ENCODE measurements at places on chromosomes 4 and X. TPM values are rescaled to one million over a fixed set of nuclear protein-coding genes. Genes with fewer than 3 reads are reported as not detected.

The SLC10A3 gene
- 30.2 TPM for total RNA-seq

The TKTL2 gene
- total RNA-seq, result not detected

The HPSE gene
- total RNA-seq, result 1.6 TPM

DNA sequence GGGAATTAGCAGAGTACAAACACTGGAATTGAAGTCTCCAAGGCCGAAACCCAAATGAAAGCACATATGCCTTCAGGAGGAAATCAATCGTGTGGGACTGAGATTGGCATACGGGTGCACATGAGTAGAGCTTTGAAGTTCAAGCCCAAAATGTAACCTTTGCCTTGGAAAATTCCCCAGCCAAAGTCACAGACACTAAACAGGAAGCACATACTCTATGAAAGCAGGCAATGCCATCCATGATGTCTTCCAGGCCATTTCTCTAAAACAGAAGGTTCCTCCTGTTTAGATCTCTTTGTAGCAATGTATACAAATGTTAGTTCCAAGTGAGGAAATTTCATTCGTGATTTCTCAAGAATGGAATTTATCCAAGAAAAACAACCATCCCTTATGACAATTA lies 162.5 kb downstream of the COL4A6 start:
- H3K27ac ChIP-seq, result no peak overlapping the region
- no peaks in the 10 kb centered on the region for H3K36me3 ChIP-seq
- no peak for DNase-seq

- no peaks in the 10 kb centered on the region for H3K27me3 ChIP-seq
- H3K4me1 ChIP-seq, result no peaks in the 10 kb centered on the region
- no peak for DNase-seq
- H3K36me3 ChIP-seq, result peaks cover 2% of the 10 kb centered on the region
Observed at GRCh38 chr4:84750260-84750959, 167.5 kb downstream of the CDS1 start.
